ENCODE measurements at places on chromosomes 11 and 22.

DNA sequence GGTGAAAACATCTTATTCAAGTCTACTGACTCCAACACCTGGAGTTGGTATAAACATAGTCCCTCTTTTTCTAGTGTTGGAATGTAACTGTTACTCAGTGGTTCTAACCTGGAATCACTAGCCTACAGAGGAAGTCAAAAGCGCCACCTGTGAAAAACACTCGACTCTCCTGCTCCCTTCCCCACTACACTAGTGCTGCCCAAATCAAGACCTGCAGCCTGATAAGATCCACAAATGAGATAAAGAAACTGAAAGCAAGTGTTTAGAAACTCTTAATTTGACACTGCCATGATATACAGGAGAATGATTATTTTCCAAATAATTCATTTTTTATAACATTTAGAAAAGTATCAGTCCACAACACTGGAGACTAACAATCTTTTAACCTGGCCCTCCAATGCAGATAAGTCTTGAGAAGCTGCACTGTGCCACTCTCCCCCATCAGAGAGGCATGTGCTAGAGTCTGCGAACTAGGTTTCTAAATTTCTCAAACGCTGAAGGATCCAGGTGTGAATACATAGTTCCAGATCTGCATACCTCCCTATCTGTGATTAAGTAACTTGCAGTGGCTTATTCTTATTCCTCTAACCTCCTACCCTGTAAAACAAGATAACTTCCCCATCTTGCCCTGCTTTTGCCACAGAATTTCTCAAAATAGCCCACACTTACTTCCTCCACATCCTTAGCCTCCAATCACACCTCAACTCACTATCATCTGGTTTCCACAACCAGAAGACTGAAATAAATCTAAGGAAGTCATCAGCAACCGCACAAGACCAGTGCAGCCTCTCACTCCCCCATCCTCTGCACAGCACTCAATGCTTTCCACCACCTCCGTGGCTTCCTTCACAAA is 88.1 kb downstream of the RRAS2 start:
- DNase-seq = no peak

DNA sequence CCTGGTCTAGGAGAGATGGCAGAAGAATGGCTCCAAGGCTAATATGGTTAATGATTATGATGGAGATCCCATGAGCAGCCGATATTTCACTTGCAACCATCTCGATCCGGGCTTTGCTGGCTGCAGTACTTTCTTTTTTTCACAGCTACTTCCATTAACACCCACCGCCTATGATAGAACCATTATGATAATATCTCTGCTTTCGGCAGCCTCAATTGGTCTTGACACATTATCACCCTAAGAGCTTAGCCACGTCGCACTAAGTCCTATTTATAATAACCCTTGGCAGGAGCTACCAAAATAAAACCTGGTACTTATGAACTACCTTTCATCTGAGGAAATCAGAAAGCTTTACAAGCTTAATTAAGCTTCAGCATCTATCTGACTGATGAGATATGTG is 7.6 kb upstream of the FJX1 start:
- no peak for DNase-seq

DNA sequence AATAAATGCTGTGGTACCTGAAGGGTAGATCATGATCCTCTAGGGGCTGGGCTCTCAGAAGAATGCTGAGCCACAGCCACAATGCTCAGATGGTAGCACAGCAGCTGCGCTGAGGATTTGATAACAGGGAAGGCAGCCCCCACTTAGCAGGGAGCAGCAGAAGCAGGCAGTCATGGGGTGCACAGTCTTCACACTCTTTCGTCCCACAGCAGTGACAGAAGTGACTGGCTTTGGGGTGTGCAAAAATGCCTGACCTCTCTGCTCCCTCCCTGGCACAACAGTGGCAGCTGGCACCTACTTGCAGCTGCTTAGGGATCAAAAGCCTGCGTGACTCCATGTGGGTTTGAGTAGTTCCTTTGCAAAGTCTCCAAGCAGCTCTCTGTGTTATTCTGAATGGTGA is 1349.8 kb upstream of the RAG2 start:
- no peak for DNase-seq

- no peak for DNase-seq
Measured at GRCh38 chr11:100870138-100870537, 183.1 kb downstream of the ARHGAP42 start.

GRCh38 chr11:122304306-122304705 is 188.3 kb upstream of the BLID start:
- DNase-seq = no peak

DNA sequence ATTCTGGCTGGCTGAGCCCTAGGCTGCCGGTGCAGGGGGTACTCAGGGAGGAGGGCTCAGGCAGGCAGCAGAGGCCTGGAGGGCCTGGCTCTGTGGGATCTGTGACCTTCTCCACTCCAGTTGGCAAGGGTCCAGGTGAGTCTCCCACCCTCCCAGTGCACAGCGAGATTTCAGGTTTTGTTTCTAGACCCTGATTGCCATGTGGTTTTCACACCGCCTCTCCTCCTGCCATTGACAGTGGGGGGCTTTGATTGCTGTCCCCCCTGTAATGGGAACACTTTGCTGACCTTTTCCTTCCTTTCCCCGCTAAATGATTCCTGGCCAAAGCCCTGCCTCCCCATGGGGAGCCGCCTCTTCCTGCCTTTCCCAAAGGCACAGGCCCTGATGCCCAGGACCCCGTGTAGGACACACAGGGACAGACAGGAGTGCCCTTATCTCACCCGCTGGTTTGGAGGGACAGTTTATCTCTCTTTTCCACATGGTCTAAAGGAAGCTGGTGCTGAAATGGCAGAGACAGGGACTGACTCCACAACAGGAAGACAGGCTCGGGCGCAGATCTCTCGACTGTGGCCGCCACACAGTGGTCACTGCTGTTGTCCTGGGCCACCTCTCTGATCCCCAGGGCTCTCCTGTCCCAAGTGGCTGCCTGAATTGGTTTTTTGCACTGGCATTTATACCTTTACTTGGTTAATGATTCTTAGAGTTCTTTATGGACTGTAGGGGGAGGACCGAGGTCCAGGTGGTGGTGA is 43.4 kb downstream of the BCR start:
- no peak for DNase-seq

DNA sequence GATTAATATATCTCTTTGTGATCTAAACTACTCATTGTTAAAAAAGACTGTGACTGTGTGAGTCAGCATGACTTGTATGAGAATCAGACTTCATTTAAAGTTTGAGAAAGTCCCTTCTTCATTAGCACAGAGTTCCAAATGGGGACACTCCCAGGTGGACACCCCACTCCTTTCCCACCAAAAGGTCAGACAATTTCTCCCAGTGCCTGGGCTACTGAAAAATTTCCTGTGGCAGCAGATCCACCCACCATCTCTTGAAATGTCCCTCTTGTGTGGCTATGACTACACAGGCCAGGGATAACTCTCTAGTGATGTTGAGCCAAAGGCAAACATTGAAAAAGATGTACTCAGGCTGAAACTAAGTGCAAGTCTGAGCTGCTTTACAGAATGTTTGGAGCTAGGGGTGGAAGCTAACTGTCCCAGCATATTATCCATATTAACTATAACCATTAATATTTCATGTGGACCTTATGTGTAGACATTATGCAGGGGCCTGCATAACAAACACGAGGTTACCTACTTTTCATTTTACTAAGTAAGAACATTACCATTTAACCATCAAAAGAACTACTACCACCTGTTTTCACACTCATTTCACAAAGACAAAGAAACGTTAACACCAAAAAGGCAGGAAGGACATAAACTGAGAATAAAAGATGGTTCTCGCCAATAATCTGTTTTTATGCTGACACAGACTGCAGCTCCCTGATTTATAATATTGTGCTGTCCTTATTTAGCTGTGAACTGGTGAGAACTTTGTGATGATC is 44.8 kb downstream of the MMP20 start:
- DNase-seq = no peak

DNA sequence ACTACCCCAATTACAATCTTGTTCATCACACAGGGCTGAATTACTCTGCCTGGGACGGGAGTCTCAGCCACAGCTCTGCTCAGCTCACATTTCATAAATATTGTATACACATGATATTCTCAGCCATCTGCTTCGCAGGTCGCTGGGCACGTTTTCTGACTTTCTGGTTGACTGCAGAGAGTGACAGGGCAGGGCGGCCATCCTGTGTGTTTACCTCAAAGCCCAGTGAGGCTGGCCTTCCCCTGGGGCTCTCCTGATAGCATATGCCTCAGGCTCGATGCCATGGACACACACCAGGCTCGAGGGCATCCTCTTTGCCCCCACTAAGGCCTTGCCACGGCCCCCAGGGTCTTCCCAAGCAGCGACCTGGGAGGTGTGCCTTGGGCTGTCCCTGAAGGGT is 345.0 kb downstream of the CADM1 start:
- DNase-seq = no peak

DNA sequence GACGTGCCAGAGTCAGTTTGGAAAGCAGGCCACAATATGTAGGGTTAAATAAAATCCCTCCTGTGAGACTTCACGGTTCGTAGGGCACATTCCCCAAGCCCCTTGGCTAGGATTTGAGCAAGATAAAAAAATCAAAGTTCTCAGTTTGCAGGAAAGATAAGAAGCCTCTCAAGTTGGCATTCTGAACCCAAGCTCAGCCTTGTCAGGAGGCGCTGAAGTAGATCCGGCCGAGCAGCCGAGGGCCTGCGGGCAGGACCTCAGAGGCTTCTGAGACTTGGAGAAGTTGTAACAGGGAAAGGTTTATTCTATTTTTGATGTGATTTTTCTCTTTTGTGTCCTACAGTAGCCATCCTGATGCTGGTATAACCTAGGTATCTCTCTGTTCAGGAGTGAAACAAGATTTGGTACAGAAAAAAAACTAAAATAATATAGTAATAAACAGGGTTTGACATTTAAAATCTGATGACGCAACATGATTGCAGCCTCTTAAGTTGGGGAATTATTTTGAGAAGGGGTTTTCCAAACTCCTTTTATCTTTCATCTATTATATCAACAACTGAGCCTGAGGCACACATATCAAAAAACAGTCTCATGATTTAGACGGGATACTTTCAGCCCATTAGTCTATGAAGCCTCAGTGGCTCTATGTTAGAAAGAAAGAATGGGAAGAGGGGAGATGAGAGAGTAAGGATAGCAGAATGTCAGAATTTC is 10.1 kb downstream of the PATE2 start:
- no peak for DNase-seq

Measured in DMS 273 treated with DMSO at 0.1 percent for 48 hours (cell line).